ENCODE measurements at places on chromosomes 2 and 18.

GRCh38 chr2:1997409-1997808 lies 253.1 kb upstream of the PXDN start:
- DNase-seq, result no peak

GRCh38 chr2:159591221-159591620 lies 25.1 kb downstream of the BAZ2B start:
- DNase-seq, result no peak

DNA sequence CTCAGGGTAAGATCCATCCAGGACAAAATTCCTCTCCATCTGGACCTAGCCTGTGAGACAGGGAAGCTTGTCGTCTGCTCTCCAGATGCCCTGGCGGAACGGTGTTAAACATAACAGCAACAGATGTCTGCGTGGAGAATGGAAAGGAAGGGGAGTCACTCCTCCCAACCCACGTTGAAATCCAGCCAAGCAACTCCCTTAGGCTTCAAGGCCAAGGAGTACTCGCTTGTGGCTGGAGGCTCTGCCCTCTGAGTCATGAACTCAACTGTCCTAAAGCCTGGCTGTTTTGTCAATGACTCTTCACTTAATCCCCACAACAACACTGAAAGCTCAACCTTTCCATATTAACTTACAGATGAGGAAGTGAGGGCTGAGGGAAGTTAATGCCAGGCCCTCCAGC lies 42.2 kb downstream of the TPO start:
- no peak for DNase-seq

GRCh38 chr18:12851716-12852115 lies 32.3 kb downstream of the PTPN2 start:
- no peak for DNase-seq
